NCI-H345 (cell line): ENCODE measurements at places on chromosomes 4 and X.
A peak's percentile ranks its signal among the peaks of the same experiment; 100 is the strongest.

- no peak for DNase-seq
Measured at GRCh38 chr4:153211986-153212728, 7.9 kb downstream of the TRIM2 start.

- DNase-seq: no peak
Measured at GRCh38 chr4:118898684-118899138, 10.1 kb downstream of the SYNPO2 start.

DNA sequence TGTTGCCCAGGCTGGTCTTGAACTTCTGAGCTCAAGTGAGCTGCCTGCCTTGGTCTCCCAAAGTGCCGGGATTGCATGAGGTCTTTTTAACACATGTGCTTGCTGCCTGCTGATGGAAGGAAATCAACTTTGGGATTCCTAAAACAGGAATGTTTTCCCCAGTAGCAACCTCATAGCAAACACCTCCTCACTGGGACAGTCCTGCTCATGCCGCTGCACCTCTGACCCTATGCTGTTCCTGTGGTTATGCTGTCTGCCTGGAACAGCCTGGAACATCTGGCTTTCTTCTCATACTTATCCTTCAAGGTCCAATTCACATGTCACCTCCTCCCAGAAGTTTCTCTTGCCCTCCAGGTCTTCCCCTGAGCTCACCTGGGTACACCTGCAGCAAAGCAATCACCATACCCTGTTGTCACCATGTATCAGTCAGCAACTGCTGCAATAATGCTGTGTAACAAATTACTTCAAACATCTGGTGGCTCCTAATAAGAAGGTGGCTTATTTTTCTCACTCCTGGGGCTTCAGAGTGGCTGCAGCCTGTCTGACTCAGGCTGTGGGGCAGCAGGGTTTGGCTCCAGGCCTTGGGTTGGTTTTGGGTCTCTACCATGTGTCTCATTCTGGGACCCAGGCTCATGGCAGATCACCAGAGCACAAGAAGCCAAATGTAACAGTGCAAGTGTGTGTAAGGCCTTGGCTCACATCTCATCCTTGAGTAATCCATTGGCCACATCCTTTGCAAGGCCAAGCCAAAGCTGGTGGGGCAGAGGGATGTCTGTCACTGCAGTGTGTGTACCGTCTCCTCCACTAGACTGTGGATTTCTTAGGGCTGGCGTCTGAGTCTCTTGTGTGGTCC, 59.4 kb upstream of the SORCS2 start:
- DNase-seq: no peak

DNA sequence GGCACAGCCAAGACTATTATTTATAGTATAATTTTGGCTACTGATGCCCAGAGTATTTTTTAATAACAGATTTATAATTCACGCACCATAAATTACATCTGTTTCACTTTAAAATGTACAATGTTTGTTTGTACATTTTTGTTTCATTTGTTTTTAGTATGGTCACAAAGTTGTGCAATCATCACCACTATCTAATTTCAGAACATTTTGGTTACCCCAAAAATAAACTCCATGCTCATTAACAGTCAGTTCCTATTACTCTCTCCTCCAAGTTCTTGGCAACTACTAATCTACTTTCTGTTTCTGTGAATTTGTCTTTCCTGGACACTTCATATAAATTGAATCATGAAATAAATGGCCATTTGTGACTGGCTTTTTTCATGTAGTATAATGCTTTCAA, 176.7 kb downstream of the SH3BGRL start:
- DNase-seq: no peak

DNA sequence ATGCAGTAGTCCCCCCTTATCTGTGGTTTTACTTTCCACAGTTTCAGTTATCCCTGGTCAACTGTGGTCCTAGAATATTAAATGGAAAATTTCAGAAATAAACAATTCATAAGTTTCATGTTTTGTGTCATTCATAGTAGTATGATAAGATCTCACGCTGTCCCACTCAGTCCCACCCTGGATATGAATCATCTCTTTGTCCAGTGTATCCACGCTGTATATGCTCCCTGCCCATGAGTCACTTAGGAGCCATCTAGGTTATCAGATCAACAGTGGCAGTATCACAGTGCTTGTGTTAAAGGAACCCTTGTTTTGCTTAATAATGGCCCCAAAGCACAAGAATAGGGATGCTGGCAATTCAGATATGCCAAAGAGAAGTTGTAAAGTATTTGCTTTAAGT, 16.2 kb upstream of the SYTL4 start:
- DNase-seq: no peak

DNA sequence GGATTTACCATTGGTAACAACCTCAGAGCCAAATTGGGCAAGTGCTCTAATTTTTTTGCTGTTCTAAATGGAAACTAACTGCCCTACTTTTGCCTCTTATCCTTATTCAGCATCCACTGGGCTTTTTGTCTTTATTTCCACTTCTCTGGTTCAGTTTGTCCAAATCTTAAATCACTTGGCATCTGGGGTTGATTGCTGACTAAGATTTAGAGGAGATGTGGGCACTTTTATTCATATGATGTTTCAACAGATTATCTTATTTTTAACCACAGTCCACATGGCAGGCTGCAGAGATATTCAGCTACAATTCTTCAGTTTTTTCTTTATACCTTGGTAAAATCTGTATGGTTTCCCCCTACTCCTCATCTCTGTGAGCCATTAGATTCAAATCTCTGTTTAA, 1161.4 kb upstream of the PCDH7 start:
- DNase-seq: no peak

DNA sequence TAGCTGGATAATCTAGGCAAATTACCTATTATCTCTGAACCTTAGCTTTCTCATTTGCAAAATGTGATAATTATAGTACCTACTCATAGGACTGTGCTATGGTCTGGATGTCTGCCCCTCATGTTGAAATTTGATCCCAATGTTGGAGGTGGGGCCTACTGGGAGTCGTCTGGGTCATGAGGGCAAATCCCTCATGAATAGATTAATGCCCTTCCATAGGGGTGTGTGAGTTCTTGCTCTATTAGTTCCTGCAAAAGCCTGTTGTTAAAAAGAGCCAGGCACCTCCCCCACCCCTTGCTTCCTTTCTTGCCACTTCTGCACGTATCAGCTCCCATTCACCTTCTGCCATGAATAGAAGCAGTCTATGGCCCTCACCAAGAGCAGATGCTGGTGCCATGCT, 73.9 kb downstream of the SERTM2 start:
- DNase-seq: no peak

DNA sequence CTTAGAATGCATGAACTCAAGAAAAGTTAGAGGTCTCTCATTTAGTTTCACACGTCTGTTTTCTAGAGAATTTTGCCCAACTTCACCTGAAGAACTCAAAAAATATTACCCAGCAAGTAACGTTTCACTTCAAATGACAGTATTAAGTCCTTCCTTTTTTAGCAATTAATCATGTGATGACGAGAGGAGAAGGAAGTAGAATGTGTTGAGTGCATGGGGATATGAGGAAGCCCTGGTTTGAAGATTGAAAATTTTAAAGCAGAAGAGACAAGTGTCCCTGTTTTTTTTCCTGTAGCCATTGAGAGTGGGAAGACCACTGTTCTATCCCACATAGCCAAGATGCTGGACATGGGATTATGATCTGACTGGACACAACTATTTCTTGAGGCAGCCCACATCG, 406.3 kb upstream of the CPEB2 start:
- no peak for DNase-seq

DNA sequence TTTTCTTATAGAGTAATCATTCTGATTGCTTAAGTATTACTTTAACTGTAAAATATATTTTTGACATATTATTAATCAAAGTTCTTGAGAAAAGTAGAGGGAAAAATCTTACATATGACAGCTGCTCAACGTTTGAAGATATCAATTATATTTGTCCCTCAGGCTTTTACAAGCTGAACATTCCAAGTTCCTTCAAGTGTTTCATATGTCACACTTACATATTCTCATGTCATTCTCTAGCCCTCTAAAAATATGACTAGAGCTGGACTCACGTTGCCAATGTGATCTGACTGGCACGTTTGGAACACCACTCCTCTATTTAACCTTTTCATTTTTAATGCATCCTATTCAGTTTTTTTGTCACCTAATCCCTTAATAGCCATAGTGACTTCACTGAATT, 492.9 kb downstream of the PCDH18 start:
- DNase-seq: no peak

GRCh38 chrX:129823522-129823921, 20.2 kb downstream of the ZDHHC9 start:
- DNase-seq: no peak

DNA sequence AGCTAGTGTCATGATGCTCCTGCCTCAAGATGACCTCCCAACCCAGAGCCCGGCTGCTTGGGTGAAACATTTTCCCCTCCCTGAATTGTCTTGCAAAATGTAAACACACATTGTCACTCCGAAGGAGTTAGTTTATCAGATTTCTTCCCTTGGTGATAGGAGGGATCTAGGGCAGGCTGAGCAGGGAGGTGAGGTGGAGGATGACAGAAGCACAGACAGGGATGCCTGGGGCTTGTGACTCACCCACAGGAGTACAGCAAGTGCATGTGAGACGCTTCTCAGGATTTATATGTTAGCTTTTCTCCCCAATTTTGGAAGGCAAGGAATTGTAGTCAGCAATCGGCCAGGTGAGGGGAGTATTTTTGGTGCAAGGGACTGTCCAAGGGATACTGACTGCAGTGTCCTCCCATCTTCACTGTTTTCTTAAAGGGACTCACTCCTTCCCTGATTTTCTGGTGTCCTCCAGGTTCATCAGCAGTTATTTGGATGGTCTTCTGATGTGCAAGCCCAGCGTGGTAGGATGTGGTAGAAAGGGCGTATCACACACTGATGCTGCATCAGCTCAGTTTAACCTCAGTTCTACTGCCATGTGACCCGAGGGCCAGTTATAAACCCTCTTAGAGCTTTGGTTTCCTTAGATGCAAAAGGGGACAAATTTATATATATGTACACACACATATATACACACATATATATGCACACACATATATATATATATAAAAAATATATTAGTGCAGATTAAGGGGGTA, 46.2 kb upstream of the IGFBP7 start:
- no peak for DNase-seq

DNA sequence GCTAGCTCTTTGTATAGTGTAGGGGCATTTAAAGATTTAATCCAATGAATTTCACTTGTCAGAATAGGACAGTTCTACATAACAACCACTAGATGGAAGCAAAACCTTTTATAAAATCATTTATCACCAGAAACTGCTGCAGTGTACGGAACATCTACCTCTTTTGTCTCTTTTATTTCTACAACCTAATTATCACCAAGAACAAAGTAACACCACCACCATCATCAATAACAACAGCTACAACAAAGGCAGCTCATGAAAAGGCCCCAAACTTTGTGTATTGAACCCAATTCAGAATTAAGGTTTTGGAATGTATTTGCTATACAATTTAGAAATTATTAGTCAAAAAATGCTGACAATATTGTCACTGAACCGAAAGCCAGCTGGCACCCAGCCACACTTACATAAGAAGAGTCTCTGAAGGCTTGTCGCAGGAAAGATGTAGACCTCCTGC, 260.9 kb upstream of the RPS6KA3 start:
- peak; percentile 41 for DNase-seq

GRCh38 chr4:1234309-1234695, 14.6 kb downstream of the CTBP1 start:
- no peak for DNase-seq

DNA sequence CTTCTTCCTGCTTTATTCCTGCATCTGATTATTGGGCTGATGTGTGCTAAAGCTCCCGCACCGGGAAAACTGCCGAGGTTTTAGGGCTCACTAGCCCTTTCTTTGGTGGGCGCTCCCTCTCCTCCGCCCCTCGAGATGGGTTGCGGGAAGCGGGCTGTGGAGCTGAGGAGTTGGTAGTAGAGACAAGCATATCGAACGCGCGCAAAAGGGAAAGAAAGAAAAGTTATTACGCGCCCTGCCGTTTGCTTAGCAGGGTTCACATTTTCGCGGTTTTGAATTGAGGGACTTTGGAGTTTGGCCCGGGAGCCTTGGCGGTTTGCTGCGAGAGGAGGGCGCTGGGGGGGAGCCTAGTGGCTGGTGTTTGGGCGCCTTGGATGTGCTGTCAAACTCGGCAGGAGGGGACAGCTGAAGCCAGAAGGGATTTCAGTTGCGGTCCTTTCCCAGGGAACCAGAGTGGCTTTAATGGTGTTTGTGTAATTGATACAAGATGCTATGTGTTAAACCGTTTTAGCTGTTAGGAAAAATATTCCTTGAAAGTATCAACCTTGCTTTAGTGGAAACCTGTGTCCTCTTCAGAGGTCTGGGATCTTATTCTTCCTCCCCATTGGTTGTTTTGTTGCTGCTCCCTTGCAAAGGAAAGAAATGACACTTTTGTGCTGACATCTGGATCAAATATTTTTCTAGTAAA, 1.1 kb downstream of the GAB1 start:
- DNase-seq: no peak

GRCh38 chrX:148930206-148930729, 429.9 kb downstream of the AFF2 start:
- no peak for DNase-seq

DNA sequence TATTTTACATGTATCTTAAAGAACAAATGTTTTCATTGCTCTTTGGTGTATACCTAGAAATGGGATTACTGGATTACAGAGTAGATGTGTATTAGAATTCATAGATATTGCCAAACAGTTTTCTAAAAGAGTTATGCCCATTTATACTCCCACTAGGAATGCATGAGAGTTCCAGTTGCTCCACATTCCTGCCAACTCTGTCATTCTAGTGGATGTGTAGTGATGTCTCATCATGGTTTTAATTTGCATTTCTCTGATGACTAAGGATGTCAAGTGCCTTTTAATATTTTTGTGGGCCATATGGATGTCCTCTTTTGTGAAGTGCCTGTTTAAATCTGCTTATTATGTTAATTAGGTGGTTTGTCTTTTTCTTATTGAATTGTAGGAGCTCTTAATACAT, 65.6 kb upstream of the BMP2K start:
- DNase-seq: no peak

GRCh38 chrX:7545564-7545963, 297.4 kb upstream of the VCX start:
- no peak for DNase-seq

DNA sequence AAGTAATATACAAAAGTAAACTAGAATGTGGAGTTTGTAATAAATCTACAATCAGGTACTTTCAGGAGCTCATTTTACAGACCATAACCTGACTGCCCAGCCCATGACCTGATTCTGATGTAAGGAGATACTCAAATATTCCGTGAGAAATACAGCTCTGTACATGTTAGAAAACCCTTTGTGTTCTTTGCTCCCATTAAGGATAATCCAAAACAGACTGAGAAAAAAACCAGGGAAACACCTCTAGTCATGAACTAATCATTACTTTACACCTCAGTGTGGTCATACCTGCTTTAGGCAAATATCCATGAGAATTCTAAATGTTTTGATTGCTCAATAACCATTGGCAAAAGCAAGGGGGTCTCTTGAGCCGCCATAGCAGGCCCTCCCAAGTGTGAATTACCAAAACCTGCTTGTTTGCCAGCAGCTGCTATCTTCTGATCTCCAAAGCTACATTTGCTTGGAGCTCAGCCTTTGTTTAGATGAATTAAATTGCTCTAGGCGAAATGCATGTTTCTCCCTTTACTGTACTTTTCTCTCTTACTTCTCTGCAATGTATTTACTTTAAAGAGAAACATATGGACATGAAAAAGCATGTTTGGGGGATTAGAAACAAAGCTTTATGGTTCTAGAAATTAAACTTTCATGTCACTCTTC, 79.1 kb downstream of the ANKRD50 start:
- no peak for DNase-seq
